Esophagus mucosa (tissue), 1 donor: ENCODE measurements at places on chromosomes 4 and X. TPM values are rescaled to one million over a fixed set of nuclear protein-coding genes. Genes with fewer than 3 reads are reported as not detected.

CCKAR gene
- total RNA-seq = not detected

- no peak for ATAC-seq
Observed at GRCh38 chrX:154008521-154008920, 11.2 kb downstream of the IRAK1 start.

DNA sequence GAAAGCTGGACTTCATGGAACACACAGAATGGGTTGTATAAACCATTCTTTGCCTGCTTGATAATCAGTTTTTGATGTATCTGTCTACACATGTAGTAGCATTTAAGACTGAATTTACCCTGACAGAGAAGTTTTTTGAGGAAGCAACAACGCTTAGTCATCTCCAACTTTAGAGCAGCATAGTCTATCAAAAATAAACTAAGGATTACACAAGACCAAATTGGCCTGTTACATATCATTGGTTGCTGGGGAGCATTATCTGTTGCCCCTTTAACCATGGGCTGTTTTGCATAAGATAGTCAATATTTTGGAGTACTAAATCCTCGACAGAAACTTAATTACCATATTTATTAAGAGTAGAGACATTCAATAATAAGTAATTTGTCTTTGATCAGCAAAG, 347.4 kb downstream of the FAM47B start:
- ATAC-seq = no peak

GRCh38 chr4:137961051-137961438, 281.1 kb downstream of the SLC7A11 start:
- ATAC-seq = peak; percentile 95

TMEM271 gene
- total RNA-seq = not detected

GRCh38 chr4:145935253-145936141, 3.1 kb downstream of the ZNF827 start:
- ATAC-seq = no peak

ELF4 gene
- 11.2 TPM for total RNA-seq

- no peak for ATAC-seq
Observed at GRCh38 chr4:95087657-95088455, 330.1 kb downstream of the BMPR1B start.
